ENCODE measurements at places on chromosomes 4 and X.

DNA sequence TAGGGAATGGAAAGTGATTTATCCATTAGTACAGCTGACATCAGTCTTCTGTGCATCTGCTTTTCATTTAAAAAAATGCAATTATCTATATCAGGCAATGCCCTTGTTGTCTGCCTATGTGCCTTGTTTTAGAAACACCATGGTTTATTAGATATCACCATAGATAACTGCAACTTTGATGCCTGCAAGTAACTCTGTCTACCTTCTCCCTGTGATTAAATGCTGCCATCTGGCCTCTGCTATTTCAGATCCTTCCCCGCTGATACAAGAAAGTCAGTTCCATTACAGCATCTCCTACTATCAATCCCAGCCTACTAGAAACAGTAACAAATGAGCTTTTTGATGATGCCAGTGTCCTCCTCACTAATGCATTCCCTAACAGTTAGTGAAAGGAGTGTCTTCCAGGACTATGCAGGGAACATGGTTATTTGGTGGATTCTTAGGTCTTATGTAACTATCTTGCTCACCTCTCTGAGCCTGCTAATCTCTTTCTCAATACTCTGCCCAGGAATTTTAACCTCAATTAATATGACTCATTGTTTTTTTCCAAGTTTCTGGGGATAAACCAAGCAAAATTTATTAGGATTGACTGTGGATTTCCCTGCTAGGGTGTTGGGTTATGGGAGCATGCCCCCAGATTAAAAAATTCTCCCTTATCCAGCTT, 444.9 kb downstream of the RAPGEF2 start:
- DNase-seq: peak; percentile 35

DNA sequence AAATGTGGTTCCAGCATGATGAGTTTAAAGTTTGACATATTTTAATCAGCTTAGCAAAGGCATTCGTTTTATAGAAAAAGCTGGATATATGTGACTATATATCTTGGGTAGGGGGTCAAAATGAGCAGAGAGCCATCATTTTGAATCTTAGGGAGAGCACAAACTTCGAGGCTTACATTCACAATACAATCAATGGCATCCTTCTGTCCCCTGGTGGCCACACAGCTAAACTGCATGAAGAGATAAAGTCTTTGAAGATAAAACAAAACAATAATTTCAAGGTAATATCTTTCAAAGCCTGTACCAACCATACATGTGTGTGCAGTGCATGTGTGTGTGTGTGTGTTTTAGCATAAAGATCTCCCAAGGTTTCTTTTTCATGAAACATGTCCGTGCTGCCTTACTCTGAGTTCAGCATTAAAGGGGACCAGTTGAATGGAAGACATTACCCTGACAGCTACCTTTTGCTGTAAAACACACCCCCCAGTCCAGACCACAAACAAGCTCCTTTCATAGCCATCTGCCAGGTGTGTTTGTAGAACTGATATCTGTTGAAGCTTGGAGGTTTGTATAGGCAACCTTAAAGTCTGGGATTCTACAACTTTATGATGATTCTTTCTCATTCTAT, 22.0 kb downstream of the DYNLT3 start:
- no peak for DNase-seq

DNA sequence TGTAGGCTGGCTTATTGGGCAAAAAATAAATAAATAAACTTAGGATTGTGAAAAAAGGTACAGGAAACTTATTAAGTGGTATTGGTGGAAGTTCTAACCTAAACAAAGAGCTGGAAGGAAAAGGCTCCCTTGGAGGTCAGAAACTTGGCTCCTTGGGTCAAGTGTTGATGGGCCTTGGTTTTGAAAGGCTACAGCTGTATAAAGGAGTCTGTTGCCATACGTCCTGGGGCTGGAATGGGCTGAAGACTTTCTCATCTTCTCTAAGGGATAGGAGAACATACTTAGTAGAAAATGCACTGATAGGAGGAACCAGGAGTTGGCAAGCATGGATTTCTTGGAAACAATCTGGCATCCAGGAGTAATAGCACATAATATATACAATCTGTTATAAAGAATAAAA, 56.6 kb downstream of the PDLIM5 start:
- no peak for DNase-seq

- no peak for DNase-seq
These were observed 18.3 kb downstream of the GAB1 start for GRCh38 chr4:143354990-143355389.

Data from fibroblast of skin of left biceps (primary cell).